ENCODE measurements at places on chromosomes 12 and 14. TPM values are rescaled to one million over a fixed set of nuclear protein-coding genes. Genes with fewer than 3 reads are reported as not detected.

GRCh38 chr14:75277815-75278421 lies 710 bp upstream of the FOS start:
- DNase-seq = no peak

Gene NKX2-1
- not detected for total RNA-seq

- no peak for DNase-seq
Observed at GRCh38 chr14:104517426-104517825, 62.1 kb upstream of the C14orf180 start.

Gene VPS29
- 94.2 TPM for total RNA-seq

DNA sequence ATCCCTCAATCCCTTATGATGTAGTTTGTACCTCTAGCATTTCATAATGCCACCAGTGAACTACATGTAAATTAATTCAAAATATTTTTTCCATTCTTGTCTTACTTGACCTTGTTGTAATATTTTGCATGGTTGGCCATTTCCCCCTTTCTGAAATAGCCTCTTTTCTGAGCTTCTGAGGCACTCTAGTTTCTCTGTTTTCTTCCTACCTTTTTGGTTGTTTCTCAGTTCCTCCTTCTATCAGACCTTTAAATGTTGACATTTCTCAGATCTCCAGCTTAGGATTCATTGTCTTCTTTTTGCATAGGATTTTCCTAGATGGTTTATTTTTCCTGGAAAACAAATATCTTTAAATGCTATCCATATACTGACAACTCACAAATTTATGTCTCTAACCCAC lies 9.8 kb upstream of the RMST start:
- DNase-seq = no peak

DNA sequence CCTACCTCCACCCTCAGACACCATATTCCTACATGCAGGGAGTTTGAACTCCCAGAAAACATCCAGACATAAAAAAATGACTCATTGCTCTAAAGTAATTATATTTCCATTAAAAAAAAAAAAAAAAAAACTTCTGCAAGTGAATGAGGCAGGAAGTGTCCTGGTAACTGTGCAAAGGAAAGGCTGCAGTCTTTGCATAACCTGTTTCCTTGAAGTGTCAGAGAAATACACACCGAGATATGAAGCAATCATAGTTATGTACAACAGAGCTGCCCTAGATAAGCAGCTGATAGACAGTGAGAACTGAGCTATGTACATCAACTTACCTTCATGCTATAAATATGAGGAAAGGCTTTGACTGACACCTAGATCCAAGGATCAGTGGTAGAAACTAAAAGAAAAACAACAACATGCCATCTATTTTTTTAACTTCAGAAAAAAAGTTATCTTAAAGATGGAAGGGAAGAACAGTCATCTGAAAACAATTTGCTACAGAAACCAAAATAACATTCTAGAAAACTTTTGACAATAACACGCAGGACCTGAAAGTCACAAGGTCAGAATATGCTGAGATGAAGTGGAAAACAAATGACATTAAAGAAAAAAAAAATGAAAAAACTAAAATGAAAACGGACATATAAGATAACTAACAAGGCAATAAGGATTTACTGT lies 263.2 kb downstream of the SEC23A start:
- DNase-seq = no peak

Gene SCN8A
- 0.22 TPM for total RNA-seq

- DNase-seq = peak; percentile 56
Observed at GRCh38 chr14:105292826-105293711, 7.7 kb downstream of the BRF1 start.

- DNase-seq = no peak
Observed at GRCh38 chr12:23098517-23098916, 473.5 kb downstream of the ETNK1 start.

- no peak for DNase-seq
Observed at GRCh38 chr12:110782094-110782493, 39.4 kb upstream of the PPP1CC start.

Gene OTX2
- not detected for total RNA-seq

Gene MGST1
- 1.4 TPM for total RNA-seq

Gene SAMD15
- 0.42 TPM for total RNA-seq

Gene MYF6
- total RNA-seq = not detected

Gene NFATC4
- total RNA-seq = not detected

GRCh38 chr14:87149583-87150354 lies 843.2 kb downstream of the GALC start:
- DNase-seq = no peak

Gene RAD9B
- total RNA-seq = 1.1 TPM

Gene BEGAIN
- total RNA-seq = 1.8 TPM

GRCh38 chr12:76555231-76555767 lies 4.3 kb downstream of the OSBPL8 start:
- no peak for DNase-seq

DNA sequence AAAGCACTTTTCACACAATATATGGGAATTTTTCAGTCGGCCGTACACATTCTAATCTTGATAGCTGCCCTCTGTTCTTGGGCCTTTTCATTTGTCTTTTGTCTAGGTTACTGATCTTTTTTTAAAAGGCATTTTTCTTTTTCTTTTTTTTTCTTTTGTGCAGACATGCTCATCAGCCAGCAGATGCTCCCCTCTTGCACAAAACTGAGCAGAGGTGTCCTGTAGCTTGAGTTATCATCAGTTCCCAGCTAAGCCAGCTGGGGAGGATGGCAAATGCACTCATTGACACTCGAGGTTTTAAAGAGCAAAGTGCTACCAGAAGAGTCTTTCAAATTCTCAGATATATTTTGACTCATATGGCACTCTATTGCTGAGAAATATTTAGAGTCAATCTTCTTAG lies 913.9 kb upstream of the SEL1L start:
- DNase-seq = no peak

Gene OR4E2
- total RNA-seq = not detected

GRCh38 chr14:104216457-104216856 lies 78.1 kb downstream of the KIF26A start:
- no peak for DNase-seq

Gene IRAK3
- 1.9 TPM for total RNA-seq

- no peak for DNase-seq
Observed at GRCh38 chr12:98828802-98829600, 183.9 kb downstream of the APAF1 start.

DNA sequence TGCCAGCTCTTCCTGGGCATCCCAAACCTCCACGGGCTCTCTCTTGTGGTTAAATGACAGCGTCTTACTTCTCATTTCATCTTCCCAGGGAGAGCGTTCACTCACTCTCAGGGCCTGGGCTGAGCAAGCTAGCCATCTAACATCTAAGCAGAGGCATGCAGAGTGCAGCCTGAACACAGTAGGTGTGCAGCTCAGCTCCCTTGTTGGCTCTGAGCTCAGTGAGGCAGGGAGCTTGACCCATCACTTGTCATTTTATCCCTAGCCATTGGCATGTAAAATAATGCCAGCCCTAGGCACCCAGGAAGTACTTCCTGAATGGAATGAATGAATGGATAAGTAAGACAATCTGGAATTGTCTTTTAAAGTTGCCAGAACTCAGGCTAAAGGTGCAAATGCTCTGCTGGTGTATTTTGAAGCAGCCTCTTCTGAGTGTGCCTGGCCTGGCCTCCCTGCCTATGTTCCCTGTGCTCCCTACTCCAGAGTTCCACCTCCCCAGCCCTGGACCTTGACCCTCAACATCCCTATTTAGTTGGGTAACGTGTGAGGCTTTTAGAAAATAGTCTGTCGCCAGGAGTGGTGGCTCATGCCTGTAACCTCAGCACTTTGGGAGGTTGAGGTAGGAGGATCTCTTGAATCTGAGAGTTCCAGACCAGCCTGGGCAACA lies 9.5 kb upstream of the MEG3 start:
- no peak for DNase-seq

- peak; percentile 40 for DNase-seq
Observed at GRCh38 chr12:8697120-8697475, 693 bp upstream of the RIMKLB start.

DNA sequence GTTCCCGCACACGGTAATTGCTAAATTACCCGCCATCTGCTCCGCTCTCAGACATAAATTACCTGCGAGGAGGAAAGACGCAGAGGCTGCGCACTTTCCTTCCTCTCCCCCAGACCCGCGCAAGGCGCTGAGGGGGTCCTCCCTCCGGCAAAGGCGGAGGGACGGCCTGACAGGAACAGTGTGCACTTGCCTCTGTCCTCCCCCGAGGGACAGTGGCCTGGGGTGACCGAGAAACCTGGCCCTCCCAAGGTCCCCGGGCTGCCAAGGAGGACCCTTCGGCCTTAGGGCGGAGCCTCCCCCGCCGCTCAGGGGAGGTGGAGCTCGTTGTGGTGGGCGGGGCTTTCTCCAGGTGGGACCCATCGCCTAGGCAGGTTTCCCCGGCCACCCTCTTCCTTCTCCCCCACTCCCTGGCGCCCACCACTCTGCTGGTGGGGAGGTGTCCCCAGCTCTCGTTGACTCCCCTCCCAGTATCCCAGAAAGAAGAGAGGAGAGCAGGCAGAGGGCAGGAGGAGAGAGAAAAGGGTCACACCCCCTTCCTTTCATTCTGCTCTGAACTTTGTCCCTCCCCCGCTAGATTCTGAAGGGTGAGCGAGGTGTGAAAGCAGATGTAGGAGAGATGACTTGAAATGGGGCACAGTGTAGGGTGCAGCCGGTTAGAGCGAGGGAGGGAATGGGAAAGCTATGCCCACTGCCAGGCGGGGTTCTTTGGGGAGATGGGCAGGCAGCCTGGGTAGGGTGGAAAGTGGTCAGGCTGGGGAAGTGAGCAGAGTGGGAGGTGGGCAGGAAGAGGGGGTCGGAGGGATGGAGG lies 11.4 kb upstream of the CALCOCO1 start:
- DNase-seq = peak; percentile 49

Gene SLC17A8
- not detected for total RNA-seq

Gene MAX
- total RNA-seq = 193 TPM

Gene GOLGA3
- total RNA-seq = 65.7 TPM

Gene REM2
- 3.9 TPM for total RNA-seq

- DNase-seq = no peak
Observed at GRCh38 chr12:67759829-67760228, 111.3 kb downstream of the DYRK2 start.

DNA sequence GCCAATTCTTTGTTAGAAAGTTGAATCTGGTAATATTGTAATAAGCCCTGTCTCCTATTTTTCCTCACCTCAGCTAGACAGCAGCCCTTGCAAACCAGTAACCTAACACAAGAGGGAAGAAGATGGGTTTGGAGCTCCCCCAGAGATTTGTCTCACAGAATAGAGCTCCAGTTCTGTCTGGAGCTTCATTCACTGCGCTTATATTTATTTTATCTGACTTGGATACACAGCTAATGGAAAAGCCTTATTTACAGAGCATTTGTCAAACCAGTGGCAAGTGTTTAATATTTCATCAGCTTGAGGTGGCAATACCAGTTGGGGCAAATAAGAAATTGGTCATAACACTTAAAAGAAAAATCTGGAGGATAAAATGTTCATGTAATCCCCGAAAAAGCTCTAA lies 1094.0 kb downstream of the FSCB start:
- DNase-seq = no peak

GRCh38 chr12:62350554-62350953 lies 90.3 kb downstream of the USP15 start:
- DNase-seq = no peak

DNA sequence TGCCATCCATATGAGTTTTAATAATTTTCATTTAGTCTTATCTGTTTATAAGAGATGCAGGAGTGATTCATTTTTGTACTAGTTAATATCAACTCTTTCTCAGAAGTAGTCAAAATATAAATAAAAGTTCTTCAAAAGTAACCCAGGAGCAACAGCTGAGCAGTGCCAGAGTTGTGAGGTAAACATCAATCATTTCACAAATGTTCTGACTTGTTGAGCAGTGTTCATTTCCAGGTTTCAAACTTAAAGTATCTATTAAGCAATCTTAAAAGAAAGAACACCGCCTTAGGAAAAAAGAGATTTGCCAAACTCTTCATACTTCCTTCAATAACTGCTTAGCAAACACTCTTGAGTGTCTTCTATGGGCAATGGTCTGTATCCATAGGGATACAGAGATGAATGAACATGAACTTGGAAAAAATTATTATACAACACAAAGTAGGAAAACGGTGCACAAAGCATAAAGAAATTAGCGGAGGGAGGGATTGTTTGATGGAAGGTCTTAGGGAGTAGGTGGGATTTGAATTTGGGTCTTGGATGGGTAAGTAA lies 41.9 kb upstream of the POC1B start:
- no peak for DNase-seq

DNA sequence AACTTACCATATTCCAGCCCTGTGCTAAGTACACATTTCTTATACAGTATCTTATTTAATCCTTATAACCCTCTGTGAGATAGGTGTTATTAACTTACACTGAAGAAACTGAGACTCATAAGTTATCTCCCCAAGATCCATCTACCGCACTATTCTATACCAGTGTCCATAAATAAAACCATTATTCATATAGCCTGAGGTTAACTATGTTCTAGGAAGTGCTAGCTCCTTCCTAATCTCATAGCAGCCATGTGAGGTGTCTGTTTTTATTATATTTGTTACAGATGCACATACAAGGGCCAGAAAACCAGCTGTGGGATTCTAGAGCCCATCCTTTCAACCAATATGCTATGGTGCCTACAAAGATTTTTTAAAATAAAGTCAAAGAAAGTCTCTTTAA lies 100.3 kb upstream of the RAP1B start:
- no peak for DNase-seq

- no peak for DNase-seq
Observed at GRCh38 chr12:26205941-26206340, 10.6 kb downstream of the SSPN start.

Gene CCDC184
- not detected for total RNA-seq

Gene ITGB7
- 408 TPM for total RNA-seq

Gene WNT1
- 1.5 TPM for total RNA-seq

GRCh38 chr12:28746734-28747325 lies 402.2 kb upstream of the FAR2 start:
- no peak for DNase-seq

- DNase-seq = peak; percentile 67
Observed at GRCh38 chr14:89773644-89774316, 180.8 kb downstream of the EFCAB11 start.

DNA sequence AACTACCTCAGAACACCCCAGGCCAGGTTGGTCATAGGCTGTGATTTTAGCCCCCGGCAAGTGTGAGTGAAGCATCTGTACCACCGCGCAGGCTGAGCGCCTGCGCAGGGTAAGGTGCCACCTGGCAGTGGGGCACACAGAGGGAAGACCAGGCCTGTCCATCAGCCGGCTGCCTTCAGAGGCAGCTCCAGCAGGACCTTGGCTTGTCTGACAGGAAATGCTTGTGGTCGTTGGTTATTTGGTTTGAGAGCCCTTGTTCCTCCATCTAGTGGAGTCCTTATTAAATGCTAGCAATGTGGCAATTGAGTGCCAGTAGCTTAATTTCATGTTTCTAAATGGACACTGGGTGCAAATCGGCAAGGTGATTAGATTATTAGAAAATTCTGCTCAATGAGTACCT lies 27.5 kb downstream of the SLC25A29 start:
- no peak for DNase-seq

Gene GRIN2B
- not detected for total RNA-seq

DNA sequence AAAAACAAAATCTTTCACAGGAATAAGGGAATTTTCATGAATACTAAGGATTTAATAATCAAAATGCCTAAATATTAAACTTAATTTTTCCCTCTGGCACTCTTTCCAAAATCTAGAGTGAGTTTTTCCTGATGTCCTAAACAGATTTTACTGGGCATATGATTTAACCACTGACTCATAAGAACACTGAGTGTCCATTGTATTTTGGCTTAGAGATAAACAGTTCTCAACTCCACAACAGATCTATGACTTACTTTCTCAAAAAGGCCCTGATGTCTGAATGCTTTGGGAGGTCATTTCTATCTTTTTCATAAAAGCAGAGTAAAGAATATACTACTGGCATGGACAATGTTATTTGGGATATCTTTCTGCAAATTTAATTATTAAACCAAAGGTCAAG lies 15.0 kb downstream of the TMBIM4 start:
- no peak for DNase-seq

Measured in naive thymus-derived CD4-positive, alpha-beta T cell (primary cell).